Stimulated activated CD4-positive, alpha-beta T cell treated with anti-CD3 and anti-CD28 coated beads, TNF-alpha, amount 100 ng/mL, for 24 hours (primary cell): ENCODE measurements at places on chromosomes 11 and 22.

- DNase-seq = no peak
These were observed 229.2 kb downstream of the ADAMTS15 start for GRCh38 chr11:130677486-130678153.

DNA sequence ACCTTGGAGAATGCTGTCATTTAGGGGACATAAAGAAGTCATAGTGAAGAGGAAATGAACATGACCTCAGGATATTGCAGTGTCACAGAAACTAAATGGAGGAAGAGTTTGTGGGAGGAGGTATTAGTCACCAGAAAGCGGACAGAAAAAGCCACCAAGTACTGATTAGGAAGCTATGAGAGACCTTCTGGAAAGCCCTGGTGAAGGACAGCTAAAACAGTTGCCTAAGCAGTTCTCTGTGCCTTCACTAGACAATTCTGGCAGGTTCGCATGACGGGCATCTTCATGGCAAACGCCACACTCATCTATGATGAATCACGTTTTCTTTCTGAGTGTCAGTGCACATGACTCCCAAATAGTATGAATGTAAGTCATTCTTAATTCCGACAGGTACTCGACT is 325.8 kb downstream of the C11orf87 start:
- DNase-seq = no peak

DNA sequence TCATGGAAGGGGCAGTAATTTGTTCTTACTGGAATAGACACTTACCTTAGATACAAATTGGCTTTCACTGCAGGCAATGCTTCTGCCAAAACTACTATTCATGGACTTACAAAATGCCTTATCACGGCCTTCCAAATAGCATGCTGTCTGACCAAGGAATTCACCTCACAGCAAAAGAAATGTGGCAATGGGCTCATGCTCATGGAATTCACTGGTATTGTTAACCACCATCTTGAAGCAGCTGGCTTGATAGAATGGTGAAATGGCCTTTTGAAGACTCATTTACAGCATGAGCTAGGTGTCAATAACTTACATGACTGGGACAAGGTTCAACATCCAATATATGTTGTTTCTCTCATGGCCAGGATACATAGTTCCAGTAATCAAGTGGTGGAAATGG is 21.9 kb downstream of the OR5B21 start:
- no peak for DNase-seq

DNA sequence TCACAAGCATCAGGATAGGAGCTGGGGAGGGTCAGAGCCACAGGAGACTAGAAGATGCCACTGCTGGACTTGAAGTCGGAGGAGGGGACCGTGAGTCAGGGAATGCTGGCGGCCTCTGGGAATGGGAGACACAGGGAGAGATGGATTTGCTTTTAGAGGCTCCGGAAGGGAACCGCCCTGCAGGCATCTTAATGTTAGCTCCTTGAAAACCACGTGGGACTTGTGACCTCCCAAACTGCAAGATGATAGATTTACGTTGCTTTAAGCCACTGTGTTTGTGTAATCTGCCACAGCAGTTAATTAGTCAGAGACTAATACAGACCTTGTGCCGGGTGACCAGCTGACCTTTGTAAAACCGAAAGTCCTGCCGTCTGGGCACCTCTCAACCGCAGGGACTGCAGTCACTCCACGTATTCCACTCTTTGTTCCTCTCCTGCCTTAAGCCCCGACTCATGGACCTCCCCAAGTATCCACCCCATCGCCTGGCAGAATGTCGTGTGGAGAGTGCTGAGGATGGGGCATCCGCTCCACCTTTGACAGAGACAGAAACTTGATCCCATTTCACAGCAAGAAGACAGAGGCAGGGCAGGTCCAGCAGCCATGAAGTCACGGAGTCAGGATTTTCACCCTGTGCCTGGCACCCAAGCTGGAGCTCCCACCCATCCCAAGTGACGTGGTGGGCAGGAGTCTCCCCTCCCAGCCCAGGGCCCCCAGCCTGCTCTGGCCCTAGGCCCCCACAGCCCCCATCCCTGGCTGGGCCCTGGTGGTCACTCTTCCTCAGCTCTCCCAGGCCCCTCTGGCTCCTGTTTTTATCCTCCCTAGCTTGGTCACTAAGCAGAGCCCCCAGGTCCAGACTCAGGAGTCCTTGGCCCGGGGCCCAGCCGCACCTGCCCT is 19.4 kb upstream of the CTSD start:
- no peak for DNase-seq

- DNase-seq = no peak
These were observed 59.7 kb upstream of the GDPD4 start for GRCh38 chr11:77361184-77361583.

- DNase-seq = no peak
These were observed 22.8 kb upstream of the HTR3A start for GRCh38 chr11:113952070-113952469.
